NCI-H1930 (cell line): ENCODE measurements at places on chromosomes 12 and 14.

DNA sequence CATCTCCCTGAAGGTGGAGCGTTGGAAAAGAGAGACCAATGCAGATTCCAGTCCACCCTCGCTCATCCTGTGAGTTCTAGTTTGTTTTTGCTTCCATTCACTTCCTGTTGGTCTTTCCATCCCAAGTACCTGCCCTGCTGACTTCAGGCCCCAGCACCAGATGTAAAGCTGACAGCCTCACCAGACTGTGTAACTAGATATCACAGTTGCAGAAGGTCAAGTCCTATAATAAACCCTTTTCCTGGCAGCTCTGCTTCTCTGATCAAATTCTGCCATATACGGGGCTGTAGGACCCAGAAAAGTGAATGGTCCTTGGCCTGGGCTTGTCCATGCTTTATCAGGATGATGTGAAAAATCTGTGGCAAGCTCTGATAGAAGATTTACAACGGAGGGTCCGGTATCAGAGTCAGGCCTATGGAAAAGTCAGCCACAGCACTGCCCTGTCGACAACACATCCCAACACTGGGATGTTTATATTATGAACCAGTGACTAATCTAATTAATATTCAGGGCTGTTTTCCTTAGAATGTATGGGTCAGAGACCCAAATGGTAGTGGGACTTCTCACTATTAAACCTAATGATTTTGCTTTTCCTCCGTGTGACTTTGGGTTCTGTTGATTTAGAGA lies 42.1 kb downstream of the CCDC175 start:
- DNase-seq, result no peak

GRCh38 chr14:56666716-56667115 lies 87.1 kb downstream of the TMEM260 start:
- no peak for DNase-seq

GRCh38 chr14:21735639-21736307 lies 62.2 kb upstream of the OR4E1 start:
- DNase-seq, result no peak

- no peak for DNase-seq
Measured at GRCh38 chr12:113016796-113017195, 38.5 kb downstream of the OAS2 start.

GRCh38 chr12:91361864-91362263 lies 179.2 kb upstream of the DCN start:
- no peak for DNase-seq

DNA sequence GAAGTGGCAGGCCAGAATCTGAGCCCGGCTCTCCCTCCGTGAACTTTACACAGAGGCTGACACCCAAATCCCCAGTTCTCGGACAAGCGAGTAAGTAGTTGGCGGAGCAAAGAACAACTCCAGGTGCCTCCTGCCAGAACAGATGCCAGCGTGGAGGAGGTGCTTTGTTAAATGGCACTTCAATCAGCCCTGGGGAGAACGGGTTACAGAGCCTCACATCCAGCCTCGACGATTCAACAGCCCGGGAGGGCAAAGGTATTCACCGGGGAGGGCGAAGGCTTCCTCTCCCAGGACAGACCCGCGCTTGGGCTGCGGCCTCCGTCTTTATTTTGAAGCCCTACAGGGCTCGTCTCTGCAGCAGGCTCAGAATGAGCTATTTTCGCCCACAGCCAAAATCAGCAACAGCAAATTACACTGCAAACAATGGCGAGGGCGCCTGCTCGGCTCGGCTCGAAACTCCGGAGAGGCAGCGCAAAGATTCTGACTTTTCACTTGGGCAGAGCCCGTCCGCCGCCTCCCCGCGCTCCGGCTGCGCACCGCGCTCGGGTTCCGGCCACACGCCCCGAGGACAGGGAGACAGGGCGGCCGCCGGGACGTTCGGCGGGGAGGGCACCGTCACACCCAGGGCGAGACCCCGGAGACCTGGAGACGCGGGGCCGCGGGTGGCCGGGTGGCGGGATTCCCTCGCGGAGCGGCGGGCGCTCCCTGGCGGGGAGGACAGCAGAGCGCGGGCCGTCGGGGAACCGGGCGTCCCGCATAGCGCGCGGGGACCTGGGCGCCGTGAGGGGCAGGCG lies 811 bp downstream of the TMCC3 start:
- DNase-seq, result no peak

GRCh38 chr14:24694680-24695079 lies 60.7 kb upstream of the GZMB start:
- no peak for DNase-seq

DNA sequence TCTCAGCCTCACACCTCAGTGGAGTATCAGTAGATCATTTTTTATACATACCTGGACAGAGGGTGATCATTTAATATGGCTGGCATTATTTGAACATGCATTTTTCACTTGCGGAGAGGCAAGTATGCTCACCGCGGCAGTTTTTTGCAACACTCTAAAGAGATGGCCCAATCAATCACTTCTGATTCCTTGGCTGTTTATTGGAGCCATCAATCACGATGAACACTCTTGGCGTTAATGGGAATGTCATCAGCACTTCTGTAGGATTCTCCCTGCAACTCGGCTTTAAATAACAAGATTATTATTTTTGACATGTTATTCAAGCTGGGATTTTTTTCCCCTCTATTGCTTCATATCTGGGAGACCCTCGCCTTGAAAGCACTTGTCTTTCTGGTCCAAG lies 46.9 kb upstream of the SLC24A4 start:
- no peak for DNase-seq

DNA sequence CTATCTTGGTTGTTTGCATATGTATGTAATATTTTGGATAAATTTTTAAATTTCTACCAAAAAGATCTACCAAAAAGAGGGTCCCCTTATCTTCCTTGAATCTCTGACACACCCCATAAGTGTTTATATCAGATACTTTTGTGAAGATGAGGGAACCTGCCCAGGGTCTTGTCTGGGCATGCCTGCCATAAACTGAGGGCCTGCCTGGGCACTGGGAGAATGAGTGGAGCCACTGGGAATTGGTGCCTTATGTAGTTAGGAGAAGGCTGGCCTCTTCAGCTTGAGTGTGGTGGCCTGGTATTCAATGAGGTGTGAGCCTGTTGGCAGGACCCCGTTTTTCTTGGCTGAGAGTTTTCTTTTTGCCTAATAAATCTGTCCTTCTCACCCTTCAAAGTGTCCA lies 46.5 kb downstream of the OR9K2 start:
- DNase-seq, result no peak

DNA sequence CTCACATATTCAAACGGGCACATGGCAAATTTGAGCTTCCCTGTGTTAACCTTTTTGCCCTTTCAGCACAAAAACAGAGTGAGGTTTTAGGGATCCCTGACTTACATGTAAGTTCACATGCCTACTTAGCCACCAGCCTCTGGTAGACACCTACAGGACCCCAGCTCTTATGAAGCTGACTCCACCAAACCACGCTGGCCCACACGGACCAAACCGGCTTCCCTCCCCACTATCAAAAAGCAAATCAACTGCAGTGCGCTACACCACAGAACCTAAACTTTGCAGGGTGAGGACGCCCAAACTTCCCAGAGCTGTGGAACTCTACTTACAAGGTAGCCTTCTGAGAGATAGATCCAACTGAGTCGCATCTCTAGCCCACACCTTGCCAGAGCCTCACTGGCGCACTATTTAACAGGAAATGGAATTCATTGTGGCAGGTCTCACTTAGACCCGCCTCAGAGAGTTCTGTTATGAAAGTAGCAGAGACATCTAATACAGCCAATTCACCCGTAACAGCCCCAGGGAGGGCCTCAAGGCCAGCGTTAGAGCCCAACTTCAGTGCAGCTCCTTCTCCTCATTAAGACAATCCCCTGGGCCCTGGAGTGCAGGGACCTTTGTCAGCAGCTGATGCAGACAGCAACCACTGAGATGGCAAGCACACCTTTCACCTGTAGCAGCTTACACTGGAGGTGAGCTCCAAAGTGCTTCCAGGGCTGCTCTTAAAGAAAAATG lies 49.2 kb downstream of the SH2B3 start:
- no peak for DNase-seq

DNA sequence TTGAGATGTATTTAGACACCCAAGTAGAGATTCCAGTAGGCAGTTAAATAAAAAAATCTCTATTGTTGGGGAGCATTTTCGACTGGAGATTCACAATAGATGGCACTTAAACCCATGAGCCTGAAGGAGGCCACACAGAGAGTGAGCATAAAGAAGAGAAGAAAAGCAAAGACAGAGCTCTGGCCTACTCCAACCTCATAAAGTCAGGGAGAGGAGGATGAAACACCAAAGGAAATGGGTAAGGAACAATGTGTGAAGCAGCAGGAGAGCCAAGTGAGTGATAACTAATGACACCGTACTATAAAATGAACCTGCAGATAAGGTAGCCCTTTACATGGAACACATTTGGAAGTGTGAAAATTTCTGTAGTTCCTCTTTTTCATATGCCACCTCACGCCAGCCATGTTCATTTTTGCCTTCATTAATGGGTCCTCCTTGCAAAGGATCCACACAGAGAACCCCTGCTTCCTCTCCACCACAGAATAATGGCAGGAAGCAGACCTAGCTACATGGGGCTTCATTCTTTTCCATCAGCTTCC lies 150.0 kb upstream of the SYT10 start:
- no peak for DNase-seq

- no peak for DNase-seq
Measured at GRCh38 chr12:115070313-115070712, 386.3 kb upstream of the TBX3 start.

DNA sequence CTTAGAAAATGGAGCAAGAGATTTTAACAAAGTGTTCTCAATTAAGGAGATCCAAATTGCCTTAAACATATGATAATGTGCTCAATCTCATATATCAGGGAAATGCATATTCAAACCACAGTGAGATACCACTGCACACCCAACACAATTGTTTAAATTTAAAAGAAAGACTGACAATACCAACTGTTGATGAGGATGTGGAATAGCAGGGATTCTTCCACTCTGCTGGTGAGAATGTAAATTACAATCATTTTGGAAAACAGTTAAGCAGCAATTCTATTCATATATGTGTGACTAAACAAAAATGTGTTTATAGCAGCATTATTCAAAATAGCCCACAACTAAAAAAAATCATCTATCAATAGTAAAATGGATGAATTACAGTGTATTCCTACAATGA lies 144.2 kb downstream of the KICS2 start:
- DNase-seq, result no peak

- DNase-seq, result no peak
Measured at GRCh38 chr14:69408331-69408960, 10.0 kb downstream of the SLC39A9 start.

DNA sequence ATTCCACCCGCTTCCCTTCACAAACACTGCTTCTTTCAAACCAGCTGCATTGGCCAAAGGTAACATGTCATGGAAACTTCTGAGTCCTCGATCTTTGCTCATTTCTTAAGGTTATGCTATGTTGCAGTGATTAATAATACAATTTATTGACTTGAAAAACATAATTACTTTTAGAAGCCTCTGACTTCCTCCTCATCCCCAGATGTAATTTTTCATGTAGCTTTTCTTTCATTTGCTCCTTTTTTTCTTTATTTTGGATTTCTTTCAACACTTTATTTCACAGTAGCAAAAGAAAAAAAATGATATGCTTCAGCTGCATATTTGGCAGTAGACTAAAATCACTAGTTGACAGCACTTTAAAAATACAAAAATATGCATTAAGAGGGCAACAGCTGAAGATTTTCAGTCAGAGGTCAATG lies 116.2 kb downstream of the LRRIQ1 start:
- no peak for DNase-seq

DNA sequence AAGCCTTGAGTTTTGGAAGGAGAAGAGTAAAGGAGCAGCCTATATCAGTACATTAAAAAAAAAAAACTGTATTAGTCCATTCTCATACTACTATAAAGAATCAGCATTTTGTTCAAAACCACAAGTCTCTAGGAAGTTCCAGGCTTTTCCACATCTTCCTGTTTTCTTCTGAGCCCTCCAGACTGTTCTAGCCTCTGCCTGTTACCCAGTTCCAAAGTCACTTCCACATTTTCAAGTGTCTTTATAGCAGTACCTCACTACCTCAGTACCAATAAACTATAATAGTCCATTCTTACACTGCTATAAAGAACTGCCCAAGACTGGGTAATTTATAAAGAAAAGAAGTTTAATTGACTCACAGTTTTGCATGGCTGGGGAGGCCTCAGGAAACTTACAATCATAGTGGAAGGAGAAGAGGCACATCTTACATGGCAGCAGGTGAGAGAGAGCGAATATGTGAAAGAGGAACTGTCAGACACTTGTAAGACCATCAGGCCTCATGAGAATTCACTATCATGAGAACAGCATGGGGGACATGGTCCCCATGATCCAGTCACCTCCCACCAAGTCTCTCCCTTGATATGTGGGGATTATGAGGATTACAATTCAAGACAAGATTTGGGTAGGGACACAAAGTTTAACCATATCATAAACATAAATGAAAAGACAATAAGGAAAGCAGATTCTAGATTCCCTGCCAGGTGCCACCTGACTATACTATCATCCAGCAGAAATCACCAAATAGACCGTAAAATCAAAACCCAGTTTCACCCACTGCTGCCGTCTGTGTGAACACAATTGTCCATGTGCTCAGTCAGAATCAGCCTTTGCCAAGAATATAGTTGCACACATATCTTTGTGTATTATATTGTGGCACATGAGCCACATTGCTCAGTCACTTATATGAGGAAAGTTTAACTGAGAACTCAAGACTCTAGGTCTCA lies 27.8 kb downstream of the TOGARAM1 start:
- no peak for DNase-seq

- no peak for DNase-seq
Measured at GRCh38 chr14:88879022-88879421, 54.6 kb downstream of the TTC8 start.

GRCh38 chr14:83814896-83815295 lies 1715.0 kb upstream of the FLRT2 start:
- peak; percentile 2 for DNase-seq

- DNase-seq, result no peak
Measured at GRCh38 chr12:77830583-77831351, at the start of gene NAV3. TSS of gene NAV3 (plus strand) at chr12:77830894. CDS start at chr12:77831462, 568 bp downstream.

GRCh38 chr12:96228566-96229248 lies 34.5 kb downstream of the ELK3 start:
- DNase-seq, result no peak

GRCh38 chr12:124490584-124491305 lies 76.7 kb downstream of the NCOR2 start:
- DNase-seq, result no peak

- DNase-seq, result no peak
Measured at GRCh38 chr14:71960494-71961353, 28.5 kb downstream of the RGS6 start.

DNA sequence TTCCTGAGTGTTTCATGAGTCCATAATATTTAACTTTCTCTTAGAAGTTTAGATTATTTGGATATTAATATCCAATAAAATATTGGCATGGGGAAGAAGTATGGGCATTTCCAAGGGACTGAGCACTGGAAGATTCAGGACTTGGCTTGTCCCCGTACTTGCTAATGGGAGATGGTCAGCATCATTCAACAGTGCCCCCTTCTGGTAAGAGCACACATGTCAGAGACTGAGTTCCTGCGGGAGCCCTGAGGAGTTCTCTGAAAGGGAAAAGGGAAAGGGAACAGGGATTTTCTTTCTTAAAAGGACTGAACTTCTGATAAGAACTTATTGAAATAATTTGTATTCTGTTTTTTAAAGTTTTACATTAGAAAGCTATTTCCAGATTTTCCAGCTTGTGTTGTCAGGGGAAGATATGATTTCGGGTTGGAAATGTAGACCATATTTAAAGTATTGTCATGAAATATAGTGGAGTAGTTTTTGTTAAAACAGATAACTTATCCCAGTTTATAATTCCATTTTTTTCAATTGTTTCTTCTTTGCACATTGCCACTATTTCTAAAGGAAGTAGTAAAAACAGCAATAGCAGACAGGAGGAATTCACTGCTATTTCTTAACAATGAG lies 59.8 kb upstream of the C12orf71 start:
- peak; percentile 68 for DNase-seq

- DNase-seq, result no peak
Measured at GRCh38 chr14:59374048-59374447, 91.1 kb downstream of the GPR135 start.

GRCh38 chr12:108838194-108839017 lies 19.0 kb downstream of the SSH1 start:
- DNase-seq, result no peak
